ENCODE measurements at places on chromosomes 2 and 18.

DNA sequence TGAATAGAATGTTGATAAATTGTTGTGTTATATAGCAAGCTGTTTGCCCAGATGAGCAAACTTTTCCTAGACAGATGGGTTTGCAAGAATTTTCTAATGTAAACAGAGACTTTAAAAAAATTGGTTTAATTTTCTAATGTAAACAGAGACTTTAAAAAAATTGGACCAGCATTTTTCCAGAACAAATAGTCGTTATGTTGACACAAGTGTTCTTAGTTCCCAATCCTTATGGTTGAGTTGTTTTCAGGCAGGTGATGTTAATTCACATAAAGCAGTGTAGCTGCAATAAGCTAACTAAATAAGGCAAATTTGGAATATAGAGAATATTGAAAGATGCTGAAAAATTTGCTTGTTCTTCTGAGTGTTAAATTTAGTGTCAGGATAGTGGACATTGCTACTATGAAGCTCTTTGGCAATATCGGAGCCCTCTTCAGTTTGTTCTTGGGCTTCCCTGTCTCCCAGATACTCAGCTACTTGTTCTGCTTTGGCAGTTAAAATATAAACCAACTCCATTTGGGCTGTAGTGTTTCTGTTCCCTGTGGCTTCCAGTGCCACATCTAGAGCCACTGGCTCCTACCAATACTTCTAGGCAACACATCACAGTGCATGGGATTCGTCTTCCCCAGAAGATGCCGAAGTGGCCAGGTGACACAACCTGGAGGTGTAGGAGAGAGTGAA is 105.7 kb downstream of the DYNAP start:
- DNase-seq, result no peak

- no peak for DNase-seq
Measured at GRCh38 chr2:43054367-43054766, 172.0 kb downstream of the ZFP36L2 start.

- no peak for DNase-seq
Measured at GRCh38 chr18:2839202-2839601, 7.6 kb upstream of the EMILIN2 start.

DNA sequence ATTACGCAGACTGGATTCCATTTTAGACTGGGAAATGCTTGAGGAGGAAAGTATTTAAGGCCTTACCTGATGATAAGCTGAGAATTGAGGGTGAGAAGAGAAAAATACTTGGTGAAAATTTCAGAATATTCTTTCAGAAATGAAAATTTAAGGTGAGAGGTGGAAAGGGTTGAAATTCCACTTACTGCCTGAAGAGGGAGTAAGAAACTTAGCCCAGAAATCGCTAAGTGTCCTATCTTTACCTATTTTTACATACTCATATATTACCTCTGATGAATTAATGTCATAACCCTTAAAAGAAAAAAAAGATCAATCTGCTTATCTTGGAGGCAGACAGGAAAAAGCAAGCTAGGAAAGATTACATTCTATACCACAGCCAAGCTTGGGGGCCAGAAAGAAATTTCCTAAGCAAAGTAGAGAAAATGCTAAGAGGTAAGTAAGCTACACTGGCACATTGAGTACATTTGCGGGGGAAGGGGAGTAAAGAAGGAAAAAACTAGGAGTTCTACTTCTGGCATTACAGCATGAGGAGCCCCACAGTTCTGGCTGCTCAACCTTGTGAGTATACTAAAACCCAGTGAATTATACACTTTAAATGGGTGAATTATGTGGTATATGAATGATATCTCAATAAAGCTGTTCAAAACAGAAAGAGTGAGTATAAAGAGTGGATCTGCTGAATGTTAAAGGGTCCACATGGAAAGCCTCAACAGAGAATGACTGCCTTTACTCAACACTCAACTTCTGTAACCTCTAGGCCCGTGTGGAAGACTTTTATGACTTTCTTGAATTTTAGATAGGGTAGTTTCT is 33.8 kb downstream of the SMC6 start:
- no peak for DNase-seq

DNA sequence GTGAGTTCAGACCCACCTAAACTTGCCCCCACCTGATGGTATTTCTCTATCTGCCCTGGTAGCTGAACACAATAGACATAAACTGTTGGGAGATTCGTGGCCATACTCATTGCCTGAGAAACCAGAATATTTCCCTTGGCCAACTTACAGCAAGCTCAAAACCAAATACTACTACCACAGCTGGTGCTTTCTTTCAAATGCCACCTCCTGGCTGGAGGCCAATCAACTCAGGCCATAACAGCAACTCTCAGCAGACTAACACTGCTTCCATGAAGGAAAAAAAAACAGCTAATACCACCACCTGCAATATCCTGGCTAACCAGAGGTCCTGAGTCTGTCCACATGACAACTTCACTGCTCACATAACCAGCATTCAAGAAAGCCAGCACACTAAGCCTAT is 373.1 kb downstream of the CMPK2 start:
- DNase-seq, result no peak

DNA sequence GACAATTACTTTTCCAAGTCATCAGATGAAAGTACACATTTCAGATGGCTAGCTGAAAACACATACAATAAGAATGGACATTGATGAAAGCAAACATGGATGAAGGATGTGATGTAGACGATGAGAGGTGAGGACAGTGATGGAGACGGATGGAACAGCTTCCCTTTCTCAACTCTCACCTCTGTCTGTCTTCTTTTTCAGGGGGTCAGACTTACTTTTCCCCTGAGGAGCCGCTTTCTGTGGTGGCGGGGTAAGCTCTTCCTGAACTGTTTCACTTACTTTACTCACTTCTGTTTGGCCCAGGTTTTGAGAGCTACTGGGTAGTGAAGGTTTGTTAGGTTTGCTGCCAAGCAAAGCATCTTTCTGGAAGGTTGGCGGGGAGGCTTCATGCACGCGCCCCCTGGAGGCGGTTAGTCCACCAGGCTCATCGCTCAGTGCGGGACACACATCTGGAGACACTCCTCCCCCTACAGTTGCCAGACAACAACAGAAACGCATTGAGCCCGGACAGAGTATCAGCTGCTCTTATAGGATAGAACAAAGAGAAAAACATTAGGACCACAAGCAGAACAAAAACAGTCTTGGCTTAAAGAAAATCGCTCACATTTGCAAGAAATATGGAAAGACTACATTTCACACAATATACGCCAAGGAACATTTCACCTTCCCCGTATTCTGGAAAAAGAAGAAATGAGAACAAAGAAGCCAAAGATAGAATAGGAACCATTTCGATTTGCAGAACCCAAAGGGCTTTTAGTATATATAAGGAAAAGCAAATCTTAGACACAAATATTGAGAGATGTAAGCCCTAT is 90.5 kb downstream of the MYOM1 start:
- DNase-seq, result peak; percentile 71

GRCh38 chr2:9991829-9992273 is 40.4 kb downstream of the GRHL1 start:
- no peak for DNase-seq

- no peak for DNase-seq
Measured at GRCh38 chr18:27094621-27095020, 90.5 kb downstream of the CHST9 start.

- no peak for DNase-seq
Measured at GRCh38 chr2:145110668-145111356, 590.9 kb upstream of the ZEB2 start.

GRCh38 chr2:118016911-118017310 is 3.0 kb upstream of the CCDC93 start:
- no peak for DNase-seq

DNA sequence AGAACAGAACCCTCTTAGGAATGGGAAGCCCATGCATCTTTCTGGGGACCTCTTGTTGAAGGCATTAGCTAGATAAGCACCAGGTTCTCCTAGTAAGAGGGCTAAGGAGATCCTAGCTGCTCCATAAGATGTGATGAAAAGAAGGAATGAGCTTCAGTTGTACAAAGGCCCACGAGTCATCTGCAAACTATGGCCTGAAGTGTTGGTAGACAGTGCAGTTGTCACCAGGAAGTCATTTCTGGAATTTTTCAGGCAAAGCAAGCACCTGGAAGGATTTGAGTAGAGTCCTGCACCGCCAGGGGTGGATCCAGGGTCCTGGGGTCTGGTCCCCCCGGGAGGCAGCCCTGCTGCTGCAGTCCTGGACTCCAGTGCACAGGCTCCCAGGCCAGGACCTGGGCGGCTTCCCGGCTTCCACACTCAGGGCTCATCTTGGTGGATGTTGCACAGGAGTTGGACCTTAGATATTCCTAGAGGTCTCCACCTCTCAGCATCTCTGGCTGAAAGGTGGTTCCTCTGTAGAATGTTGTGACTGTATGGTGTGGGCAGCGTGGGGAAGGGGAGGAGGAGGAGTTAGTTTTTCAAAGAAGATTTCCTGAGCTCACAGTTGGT is 85.3 kb downstream of the LDLRAD4 start:
- DNase-seq, result no peak

DNA sequence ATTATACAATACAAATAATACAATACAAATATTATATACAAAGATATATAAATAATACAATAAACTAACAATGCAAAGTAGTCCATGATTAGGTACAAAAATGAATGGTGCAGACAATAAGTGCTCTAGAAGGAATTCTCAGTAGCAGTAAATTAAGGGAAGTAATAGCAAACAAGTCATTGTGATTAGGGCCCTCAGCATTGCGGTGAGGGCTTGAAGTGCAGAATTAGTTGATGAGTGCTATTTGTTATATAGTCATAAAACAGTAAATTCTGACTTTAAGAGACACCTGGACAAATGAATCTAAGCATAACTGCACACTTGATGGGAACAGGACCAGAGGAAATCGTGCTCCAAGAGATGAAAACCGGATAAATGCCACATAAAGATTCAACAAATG is 74.9 kb downstream of the ANKRD44 start:
- no peak for DNase-seq

GRCh38 chr18:47953471-47953931 is 23.0 kb upstream of the SMAD2 start:
- no peak for DNase-seq

DNA sequence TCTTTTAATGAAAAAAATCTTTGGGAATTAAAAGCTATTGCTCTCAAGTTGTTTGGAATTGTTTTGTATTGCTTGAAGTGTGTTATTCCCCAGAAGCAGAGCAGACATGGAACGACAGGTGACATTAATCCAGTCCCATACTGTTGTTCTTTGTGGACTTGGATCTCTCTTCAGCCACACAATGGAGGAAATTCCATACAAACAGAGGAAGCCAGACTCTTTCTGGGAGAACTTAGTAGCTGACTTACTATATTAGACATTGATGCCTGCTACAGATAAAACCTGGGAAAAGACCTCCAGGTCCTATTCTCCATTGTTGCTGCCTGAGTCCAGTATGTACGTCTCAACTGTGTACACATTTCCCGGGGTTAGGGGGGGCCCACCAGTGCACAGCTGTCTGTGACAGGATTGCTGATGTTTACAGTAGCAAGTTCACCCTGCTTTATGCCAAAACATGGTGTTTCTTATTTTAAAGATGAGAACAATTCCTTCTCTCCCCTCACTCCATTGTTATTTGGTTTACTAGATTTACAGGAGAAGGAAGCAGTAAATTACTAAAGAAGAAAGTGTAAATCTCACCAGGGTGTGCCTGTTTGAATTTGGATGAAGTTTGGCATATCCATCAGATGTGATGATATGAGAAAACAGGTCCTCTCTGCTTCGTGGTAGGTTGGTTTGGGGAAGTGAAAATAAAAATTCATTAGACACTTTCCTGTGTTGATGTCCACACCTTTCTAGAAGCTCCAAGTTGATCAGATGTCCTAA is 142.4 kb upstream of the RBBP8 start:
- DNase-seq, result no peak

DNA sequence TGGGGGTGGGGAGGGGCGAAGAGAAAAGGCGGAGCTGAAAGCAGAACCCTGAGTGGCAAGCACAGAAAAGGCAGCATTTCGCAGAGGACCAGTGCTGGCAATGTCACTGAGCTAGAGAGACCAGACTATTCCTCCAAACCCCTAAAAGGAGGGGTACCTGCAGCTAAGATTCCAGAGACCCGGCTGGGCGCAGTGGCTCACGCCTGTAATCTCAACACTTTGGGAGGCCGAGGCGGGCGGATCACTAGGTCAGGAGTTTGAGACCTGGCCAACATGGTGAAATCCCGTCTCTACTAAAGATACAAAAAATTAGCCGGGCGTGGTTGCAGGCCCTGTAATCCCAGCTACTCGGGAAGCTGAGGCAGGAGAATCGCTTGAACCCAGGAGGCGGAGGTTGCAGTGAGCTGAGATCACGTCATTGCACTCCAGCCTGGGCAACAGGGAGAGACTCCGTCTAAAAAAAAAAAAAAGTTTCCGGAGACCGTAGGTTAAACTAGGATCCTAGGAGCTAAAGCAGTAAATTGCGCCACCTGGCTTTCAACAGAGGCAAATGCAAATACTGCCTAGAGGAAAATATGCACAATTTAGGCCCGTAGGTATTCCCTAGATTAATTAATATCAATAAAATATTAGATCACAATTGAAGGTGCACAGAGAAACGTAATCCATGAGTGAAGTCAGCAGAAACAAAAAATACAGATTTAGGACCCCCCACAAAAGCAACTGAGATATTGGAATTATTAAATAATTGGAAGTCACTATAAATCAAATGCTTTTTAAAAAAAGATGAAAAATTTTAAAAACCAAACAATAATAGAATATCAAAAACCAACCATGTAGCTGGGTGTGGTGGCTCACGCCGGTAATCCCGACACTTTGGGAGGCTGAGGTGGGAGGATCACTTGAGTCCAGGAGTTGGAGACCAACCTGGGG is 4.9 kb downstream of the UCN start:
- no peak for DNase-seq

DNA sequence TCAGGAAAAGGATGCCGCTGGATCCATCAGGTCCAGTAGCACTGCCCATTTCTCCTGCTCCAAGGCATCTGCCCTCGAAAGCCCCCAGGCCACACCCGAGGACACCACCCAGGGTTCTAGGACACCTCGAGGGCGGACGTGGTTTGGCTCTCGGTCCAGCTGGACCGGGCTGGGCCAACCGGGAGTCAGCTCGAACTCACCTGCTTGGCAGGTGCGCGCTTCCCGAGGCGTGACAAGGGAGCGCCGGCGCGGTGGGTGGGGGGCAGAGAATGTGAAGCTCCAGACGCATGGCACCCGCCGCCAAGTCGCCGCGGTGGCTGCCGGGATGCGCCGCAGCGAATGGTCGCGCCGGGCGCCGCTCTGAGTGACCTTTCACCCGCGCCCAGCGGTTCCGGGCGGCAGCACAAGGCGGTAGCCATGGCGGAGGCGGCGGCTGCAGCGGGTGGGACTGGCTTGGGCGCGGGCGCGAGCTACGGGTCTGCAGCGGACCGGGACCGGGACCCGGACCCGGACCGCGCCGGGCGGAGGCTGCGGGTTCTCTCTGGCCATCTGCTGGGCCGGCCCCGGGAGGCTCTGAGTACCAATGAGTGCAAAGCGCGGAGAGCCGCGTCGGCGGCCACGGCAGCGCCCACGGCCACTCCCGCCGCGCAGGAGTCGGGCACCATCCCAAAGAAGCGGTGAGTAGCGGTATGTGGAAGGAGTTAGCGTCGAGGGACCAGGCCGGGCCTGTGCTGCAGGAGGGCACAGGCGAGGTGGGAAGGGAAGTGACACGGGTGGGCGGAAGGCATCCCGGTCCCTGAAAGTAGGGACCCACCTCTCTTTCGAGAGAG is at the start of gene AGPS:
Gene AGPS (plus strand): TSS at position 401 of the 830 bp plus-strand sequence. CDS start 17 bp downstream, at position 418.
- DNase-seq, result peak; percentile 51

GRCh38 chr2:66445925-66446871 is 11.3 kb downstream of the MEIS1 start:
- DNase-seq, result no peak

- DNase-seq, result no peak
Measured at GRCh38 chr2:27249159-27249890, 13.5 kb downstream of the SLC30A3 start.

GRCh38 chr2:34353509-34354113 is 754.5 kb upstream of the FAM98A start:
- no peak for DNase-seq

GRCh38 chr2:74849228-74849892 is 15.4 kb downstream of the HK2 start:
- no peak for DNase-seq

GRCh38 chr2:109209941-109210340 is 80.9 kb downstream of the SH3RF3 start:
- DNase-seq, result no peak
